ENCODE measurements at places on chromosomes 5 and 9.

DNA sequence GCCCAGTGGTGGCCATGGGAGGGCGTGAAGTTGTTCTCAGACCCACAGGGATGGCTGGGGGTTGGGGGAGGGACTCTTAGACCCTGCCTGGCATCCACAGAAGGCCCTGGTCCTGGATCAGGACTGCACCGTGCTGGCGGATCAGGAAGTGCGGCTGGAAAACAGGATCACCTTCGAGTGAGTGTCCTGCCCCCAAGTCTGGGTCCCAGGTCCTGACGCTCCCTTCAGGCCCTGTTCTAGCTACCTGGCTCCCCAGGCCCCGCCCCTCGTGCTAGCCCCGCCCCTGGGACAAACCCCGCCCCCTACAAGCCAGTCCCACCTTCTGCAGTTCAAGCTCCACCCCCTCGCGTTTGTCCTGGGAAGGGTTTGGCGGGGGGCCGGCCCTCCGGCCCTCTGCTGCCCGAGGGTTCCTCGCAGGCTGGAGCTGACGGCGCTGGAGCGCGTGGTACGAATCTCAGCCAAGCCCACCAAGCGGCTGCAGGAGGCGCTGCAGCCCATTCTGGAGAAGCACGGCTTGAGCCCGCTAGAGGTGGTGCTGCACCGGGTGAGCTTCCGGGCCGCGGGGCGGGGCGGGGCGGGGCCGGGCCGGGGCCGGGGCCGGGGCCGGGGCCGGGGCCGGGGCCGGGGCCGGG lies 12.9 kb downstream of the RGS14 start:
- peak; percentile 75 for DNase-seq

- DNase-seq = no peak
Measured at GRCh38 chr5:39648085-39648847, 223.5 kb upstream of the DAB2 start.

GRCh38 chr9:98357921-98358535 lies 102.6 kb upstream of the TBC1D2 start:
- DNase-seq = no peak

- no peak for DNase-seq
Measured at GRCh38 chr9:3956081-3956671, 343.7 kb downstream of the GLIS3 start.

- no peak for DNase-seq
Measured at GRCh38 chr9:121494192-121494591, 5.5 kb downstream of the GGTA1 start.

GRCh38 chr9:34591917-34592866 lies 2.7 kb upstream of the CNTFR start:
- DNase-seq = no peak

GRCh38 chr9:13361076-13361475 lies 81.6 kb upstream of the MPDZ start:
- DNase-seq = no peak

- DNase-seq = no peak
Measured at GRCh38 chr5:37310360-37310759, 60.5 kb downstream of the NUP155 start.

GRCh38 chr9:131623655-131624330 lies 78.5 kb downstream of the PRRT1B start:
- DNase-seq = no peak

DNA sequence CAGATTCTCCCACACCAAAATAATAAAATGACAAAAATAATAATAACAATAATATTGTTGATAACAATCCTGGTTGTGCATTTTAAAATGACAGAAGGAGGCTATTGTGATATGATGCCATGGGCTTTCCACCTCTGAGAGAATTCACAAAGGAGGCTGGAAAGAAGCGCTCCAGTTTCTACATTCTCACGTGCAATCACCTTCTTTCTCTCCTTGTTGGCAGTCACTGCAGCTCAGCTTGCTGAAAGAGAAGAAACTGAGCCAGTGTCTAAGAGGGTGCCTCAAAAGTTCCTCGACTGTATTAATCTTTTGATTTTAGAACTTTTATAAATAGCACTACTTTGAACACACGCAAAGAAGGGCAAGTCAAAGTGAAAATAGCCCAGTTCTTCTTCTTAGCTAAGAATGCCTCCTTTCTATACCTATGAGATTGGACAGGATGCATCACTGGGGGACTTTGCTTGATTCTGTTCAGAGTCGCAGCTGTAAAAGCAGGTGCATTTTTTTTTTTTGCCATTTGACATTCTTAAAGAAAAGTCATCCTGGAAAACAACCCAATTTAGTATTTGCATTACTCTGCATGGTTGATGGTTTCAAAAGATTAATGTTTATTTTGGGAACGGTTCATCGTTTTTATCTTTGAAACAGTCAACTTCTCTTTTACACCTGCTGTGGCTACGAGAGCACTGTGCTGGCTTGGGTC lies 12.4 kb upstream of the SUB1 start:
- DNase-seq = no peak

GRCh38 chr5:37554938-37555337 lies 175.8 kb downstream of the WDR70 start:
- no peak for DNase-seq

- peak; percentile 16 for DNase-seq
Measured at GRCh38 chr9:10612641-10613398, at the start of gene PTPRD. Gene PTPRD (minus strand): TSS chr9:10613002.

DNA sequence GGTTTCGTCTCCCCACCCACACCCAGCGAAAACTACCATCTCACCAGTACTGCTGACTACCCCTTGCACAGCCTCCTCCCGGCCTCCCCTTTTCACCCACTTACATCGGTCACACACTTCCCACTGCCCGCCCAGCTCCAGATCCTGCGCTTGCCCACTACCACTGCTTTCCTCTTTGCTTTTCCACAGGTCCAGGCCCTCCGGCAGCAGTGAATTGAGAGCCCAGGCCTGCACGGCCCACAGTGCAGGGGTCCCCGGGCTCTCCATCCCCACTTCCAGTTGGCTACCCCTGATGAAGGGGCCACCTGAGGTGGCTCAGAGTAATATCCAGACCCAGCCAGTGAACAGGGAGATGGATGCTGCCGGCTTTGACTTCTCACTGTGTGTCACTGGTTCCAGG lies 120.2 kb upstream of the FSTL4 start:
- DNase-seq = no peak

DNA sequence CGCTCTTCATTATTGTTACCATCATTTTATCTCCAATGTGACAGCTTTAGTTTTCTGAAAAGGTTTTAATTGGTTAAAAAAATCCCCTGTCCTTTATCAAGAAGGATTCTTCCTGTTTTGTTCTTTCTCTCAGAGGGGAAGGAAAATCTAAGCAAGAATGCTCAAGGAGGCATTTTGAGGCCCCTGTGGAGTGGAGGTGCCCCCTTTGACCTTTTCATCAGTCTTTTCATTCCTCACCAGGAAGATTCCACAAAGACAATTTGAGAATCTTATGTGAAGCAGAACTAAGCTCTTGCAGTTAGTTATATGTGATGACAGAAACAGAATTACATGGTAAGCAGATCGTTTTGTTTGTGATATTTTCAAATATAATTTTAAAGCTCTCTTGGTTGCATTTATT lies 489.6 kb downstream of the MAN2A1 start:
- no peak for DNase-seq

- no peak for DNase-seq
Measured at GRCh38 chr9:82209797-82210470, 221.4 kb downstream of the SPATA31D1 start.

DNA sequence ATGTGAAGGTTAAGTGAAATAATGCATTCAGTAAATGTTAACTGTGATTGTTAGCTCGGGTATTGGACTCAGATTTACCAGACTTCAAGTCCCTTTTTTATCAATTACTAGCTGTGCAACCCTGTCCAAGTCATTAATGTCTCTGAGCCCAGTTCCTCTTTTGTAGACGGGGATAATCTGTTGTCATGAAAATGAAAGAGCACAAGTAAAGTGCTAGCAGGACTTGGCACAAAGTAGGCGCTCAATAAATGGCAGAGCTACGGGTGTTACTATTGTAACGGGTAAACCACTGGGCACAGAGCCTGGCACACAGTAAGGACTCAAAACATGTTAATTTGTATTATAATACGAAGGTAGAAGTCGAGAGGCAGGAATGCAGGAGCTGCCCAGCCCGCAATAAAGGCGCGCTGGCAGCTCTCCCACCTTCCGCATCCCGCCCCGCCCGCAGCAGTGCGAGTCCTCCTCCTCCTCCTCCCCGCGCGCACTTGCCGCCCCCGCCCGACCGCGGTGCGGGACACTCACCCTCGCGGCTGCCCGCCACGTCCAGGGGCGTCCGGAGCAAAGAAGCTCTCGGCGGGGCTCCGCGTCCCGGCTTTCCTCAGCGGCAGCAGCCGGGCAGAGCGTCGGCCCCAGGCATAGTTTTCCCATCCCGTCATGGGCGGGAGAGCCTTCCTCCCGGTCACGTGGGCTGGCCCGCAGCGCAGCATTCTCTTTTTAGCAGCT lies at the start of gene C1QTNF2:
Gene C1QTNF2 (minus strand): TSS at position 637 of the 723 bp plus-strand sequence. CDS start 15,615 bp downstream, outside the sequence.
- DNase-seq = no peak

DNA sequence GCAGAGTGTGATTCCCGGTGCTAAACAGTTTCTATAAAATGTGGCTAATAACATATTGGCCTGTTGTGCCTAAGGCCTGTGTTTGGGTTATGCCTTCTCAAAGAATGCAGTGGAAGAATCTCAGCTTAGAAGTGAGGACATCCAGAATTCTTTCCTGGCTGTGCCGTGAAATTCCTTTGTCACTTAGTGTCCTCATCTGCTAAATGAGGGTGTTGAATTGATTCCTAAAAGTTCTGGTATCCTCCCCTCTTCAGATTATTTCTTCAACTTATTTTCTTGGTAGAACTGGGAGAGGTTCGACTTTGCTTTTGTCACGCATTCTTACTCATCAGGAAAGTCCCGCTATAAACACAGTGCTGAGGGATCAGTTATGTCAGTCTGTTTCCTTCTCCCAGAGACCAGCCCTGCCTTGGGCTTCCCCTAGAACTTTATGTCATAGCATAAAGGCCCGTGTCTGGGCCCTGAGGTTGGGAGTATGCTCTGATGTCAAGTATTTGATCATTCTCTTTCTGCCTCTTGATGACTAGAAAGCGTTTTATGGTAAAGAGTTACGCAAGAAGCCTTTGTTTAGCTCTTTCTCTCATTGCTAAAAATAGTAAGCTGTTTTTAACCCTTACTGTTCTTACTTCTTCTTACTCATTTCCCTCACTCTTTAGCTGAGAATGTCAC lies 29.5 kb downstream of the MTAP start:
- DNase-seq = no peak

DNA sequence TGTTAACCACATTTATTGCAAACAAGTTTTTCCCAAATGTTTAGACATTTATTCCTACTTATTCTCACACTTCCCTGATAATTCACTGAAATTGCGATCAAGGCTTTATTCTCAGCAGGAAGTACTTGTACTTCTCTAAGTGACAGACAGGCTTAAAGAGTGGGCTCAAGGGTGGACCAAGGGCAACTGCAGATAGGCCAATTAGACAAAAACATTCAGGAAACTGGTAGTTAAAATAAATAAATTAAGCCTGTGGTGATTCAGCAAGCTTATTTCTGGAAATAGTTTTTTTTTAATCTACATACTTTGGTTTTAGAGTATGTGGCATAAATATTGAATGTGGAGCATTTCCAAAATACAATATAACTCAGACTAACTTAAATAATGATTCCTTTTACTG lies 136.1 kb downstream of the UGCG start:
- no peak for DNase-seq

DNA sequence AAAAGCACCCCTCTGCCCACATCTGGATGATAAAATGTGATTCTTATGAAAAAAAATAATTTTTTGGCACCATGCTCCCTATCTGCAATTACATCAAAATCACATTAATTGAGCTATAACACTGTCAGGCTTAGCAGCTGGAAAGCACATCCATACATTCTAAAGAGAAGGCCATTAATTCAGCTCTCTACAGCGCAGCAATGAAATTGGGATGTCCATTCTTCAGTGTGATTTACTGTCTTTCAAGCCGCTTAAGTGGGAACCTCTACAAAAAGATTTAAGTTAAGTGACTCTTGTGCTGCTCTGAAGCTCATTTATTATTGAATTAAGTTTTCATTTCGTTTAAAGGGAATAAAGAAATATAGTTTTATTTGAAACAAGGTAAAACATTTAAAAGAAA lies 171.3 kb downstream of the EBF1 start:
- peak; percentile 50 for DNase-seq

DNA sequence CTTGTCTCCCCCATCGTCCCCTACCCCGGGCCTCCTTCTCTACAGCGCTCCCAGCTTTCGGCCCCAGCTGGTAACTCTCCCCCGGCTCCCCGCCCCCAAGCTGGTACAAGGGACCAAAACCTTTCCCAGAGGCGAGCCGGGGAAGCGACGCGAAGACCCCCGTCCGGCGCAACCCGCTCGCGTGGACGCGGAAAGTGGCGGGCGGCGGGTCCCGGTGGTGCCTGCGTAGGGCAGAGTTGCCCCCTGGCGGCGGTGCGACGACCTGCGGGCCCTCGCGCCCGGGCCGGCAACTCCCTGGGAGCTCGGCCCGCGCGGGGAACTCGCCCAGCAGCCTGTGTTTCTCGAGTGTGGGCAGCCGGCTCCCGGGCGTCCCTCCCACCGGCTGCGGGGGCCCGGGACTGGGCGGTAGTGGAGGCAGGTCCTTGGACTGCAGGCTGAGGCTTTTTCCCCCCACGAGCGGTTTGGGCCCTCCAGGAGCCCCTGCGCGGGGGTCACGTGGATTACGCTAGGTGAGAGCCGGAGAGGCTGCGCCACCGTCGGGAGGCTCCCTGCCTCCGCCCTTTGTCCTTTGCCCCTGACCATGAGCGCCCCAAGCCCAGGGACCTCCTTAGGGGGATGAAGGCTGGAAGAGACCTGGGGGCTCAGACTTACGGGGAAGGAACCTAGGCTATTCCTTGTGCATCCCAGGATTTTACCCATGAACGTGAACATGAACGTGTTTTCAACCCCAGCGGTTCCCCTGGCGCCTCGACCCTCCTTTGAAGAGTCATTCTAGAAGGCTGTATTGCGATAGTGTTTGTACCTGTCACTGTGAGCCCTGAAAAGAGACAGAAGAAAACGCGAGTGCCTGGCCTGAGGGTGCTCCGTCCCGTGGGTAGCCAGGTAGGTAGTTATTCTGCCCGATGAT lies 2.9 kb upstream of the FOXD1 start:
- DNase-seq = peak; percentile 30

DNA sequence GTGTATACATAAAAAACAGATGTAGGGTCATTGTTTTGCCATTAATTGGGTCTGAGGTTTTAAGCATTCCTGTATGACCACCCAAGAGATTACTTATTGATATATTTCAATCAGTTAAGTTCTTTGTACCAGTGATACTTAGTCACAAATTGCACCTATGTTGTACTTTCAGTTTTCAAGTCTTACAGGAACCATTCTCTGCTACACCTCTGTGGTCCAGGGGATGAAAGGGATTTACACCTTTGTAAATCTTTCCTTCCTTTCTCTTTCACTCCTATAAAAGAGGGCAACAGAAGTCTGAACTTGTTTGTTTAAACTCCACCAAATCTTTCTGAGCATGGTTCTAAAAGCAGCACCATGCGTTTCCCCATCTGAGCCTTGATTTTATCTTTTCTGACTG lies 86.1 kb downstream of the DEPDC1B start:
- no peak for DNase-seq

- DNase-seq = no peak
Measured at GRCh38 chr5:71783891-71784290, 64.8 kb downstream of the CARTPT start.

- DNase-seq = no peak
Measured at GRCh38 chr5:158880483-158881001, 219.2 kb downstream of the EBF1 start.

All from NCI-H187 (cell line).